ENCODE measurements at places on chromosomes 2 and 18.
A peak's percentile ranks its signal among the peaks of the same experiment; 100 is the strongest.

GRCh38 chr2:27185331-27186026 lies 26.4 kb upstream of the ATRAID start:
- DNase-seq: no peak

- no peak for DNase-seq
Observed at GRCh38 chr2:31127931-31128330, 10.3 kb downstream of the GALNT14 start.

- no peak for DNase-seq
Observed at GRCh38 chr2:168694866-168695265, 107.6 kb upstream of the NOSTRIN start.

- peak; percentile 77 for DNase-seq
Observed at GRCh38 chr2:28408764-28409599, 16.3 kb downstream of the FOSL2 start.

GRCh38 chr18:57621246-57621604 lies 411 bp downstream of the NARS1 start:
- peak; percentile 31 for DNase-seq

GRCh38 chr18:55790296-55790695 lies 202.3 kb upstream of the TCF4 start:
- no peak for DNase-seq

DNA sequence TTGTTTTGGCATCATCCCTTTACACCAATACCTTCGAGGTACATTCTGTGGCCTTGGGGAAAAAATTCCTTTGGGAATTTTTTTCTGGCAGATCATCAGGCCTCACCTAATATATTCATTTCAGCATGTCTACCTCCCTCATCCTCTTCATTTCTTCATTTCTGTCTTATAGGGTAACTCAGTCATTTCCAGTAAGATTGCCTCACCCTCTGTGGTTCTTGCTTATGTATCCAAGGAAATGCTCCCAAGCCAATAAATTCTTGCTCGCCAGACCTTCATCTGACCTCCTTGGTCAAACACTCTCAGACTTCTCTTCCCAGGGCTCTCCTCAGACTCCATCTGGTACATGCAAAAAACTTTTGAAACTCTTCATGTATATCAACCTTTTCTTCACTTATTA lies 265.6 kb downstream of the TMX3 start:
- DNase-seq: no peak

DNA sequence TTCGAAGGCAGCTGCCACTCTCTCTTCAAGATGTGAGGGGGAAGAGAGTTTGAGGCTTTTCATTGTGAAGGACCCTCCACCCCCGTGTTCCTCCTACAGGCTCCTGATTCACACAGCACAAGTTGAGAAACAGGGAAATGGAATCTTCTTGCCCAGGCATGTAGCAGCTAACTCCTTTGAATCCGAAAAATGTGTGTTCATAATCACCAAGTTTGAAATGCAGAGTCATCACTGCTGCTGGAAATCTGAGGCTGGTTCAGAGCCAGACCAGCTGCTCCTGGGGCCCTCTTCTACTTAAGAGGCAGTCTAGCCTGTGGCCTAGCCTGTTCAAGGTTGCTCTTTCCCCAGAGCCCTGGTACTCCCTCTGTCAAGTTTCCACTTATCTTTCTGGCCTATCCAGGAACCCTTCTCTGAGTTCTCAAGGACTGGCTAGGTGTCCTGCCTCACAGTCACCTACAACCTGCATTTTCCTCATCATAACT lies 166.4 kb downstream of the TMEM247 start:
- DNase-seq: no peak

DNA sequence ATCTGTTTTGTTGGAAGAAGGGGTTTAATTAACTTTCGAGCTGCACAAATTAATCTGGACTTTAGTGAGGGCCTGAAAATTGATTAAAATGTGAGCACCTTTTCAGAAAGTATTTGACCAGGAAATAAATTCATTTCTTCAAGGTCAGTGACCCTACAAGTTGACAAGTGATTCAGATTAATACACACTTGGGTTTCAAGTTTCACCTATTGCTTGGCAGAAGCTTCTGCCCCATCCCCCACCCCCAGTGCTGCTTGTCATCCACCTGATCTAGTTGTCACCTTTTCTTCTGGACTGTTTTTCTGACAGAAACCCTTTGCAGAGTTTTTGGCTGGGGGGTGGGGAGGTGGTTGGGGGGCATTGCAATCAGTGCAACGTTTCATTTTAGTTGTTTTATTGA lies 46.2 kb downstream of the RPRM start:
- DNase-seq: no peak

DNA sequence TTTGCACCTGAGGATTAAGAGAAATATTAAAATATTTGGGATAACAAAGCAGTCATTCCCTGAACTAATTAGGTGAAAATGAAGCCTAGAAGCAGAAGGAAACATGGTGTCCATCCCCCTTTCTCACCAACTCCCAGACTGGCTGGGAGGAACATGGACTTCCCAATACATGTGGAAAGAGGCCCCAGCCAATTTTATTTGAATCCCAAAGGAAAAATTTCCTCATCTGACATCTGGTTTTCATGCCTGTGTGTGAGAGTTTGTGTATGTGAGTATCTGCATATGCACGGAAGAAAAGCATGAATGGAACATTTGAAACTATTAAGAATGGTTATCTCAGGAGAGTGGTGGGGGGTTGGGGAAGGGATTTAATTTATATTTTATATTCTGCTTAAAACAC lies 84.3 kb downstream of the COPS8 start:
- no peak for DNase-seq

DNA sequence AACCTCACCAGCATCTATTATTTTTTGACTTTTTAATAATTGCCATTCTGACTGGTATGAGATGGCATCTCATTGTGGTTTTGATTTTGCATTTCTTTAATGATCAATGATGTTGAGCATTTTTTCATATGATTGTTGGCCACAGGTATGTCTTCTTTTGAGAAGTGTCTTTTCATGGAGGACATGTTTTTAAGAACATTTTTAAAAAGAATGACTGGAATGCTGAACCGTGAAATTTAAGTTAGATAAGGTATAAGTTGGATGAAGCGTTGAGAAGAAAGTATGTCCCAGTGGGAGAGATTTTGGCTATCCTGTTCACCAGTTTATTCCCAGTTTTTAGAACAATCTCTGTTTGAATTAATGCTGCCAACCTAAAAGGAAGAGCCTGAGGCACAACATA lies 365.9 kb downstream of the CELF4 start:
- DNase-seq: no peak

GRCh38 chr2:28717339-28717758 lies 34.3 kb upstream of the PPP1CB start:
- DNase-seq: no peak

- DNase-seq: no peak
Observed at GRCh38 chr2:212330263-212330662, 208.3 kb downstream of the ERBB4 start.

DNA sequence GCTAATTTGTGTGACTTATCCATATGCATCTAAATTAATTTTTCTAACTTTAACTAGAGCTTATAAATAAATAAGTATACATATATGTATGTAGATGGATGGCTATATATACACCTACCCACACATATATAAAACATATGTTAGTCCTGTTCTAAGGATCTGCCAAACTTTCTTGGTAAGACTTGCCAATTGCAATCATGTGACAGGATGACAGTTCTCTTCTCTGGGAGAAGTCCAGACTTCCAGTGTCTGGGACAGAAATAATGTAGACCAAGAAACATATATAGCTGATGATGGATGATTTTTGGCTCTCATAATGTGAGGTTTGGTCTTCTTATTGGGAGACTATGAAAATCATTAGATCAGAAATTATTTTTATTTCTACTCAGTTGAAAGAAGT lies 30.6 kb upstream of the NR4A2 start:
- no peak for DNase-seq

DNA sequence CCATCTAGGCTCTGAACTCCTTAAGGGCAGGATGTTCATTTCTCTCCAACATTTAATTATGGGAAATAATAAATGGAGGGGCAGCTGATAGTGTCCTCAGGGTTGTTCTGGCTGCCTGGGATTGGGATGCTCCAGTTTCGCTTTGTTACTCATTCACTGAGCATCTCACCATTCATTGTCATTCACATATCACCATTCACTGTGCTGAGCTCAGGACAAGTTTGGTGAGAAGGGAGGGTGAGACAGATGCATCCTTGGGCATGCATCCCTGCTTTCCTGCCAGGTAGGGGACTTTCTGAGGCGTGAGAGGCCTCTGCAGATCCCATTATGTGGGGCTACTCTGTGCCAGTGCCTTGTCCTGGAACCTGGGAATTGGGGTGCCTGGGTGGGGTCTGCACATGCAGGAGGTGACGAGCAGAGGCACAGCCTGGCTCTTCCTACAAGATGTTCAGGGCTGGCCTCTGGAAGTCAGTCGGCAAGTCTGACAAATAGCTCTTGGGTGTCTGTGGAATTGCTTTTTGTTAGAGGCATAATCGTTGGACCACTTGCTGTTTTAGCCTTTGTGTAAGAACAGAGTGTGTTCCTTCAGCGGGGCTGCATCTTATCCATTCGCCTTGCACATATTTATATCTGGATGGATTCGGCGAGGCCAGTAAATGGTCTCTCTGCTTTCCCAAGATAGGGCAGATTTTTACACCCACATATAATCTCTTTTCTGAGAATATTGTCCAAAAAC lies 323.2 kb upstream of the THSD7B start:
- no peak for DNase-seq

DNA sequence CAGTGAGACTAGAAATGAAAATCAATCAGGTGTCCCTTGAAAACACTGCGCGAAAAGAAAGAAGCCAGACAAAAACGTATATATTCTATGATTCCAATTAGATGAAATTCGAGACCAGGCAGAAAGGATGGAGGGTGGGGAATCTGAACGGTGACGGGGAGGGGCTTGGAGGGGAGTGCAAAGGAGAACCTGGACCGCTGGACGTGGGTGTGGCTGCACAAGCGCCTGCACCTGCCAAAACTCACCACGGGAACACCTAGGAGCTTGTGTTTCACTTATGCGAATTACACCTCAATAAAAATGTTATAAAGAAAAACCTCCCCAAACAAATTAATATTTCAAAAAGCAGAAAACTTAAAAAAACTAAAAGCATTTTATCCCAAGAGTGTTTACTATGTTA lies 21.9 kb downstream of the THAP4 start:
- DNase-seq: no peak

GRCh38 chr2:15832030-15832709 lies 108.2 kb upstream of the MYCN start:
- no peak for DNase-seq

- DNase-seq: no peak
Observed at GRCh38 chr18:80009661-80010550, 21.5 kb upstream of the TXNL4A start.

DNA sequence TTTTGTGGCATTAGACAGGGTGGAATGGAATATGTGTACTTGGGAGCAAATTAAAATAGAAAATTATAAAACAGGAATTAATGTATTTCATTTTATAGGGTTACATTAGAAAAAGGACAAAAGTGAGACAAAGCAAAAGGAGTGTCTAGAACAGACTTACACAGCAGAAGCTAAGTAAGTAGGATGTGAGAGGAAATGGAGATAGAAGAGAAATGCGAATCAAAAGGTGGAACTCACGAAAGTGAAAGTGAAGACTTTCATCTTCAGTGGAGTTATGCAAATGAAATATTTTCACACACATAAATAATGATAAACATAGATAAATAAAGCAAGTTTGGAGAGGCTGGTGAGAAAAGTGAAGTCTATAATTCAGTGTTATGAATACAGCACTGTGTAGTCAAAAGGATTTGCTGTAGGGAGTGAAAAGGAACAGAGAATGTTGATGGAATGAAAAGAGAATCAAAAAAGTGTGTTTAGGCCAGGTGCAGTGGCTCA lies 94.8 kb downstream of the DLGAP1 start:
- no peak for DNase-seq

- DNase-seq: no peak
Observed at GRCh38 chr2:48287976-48288375, 242.0 kb upstream of the STON1 start.

DNA sequence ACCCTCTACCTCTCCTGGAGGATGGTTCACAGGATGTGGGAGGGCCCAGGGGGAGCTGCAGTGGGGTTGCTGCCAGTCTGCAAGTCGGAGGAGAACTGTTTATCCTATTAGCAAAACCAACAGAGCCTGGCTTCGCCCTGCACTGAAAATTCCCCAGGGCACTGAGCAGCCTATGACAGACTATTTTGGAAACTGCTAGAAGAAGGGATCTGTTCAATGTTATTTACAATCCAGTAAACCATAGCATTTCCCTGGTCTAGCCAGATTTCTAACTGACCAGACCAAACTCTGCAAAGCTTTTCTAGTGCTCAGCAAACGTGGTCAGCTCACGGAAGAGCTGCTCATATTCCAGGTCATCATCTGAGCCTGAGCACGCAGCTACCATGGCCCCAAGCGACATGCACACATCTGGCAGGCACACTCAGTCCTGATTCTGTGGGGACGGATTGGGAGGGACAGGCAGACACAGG lies 64.8 kb upstream of the PID1 start:
- DNase-seq: no peak

DNA sequence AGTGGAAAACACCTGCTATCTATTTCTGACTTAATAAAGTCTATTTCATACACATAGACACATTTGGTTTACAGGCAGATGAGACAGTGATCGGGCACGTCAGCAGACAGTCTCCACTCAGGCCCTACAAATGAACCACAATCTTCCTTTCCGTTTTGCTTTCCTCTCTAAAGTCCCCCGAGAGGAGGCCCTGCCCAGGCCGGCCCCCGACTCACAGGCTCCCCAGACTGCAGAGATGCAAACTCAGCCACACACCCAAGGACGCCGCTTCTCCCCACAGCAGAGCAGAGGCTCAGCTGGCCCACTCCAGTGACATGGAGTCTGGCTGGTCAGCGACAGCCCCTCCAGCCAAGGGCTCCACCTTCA lies 9.3 kb upstream of the MTERF4 start:
- DNase-seq: no peak

GRCh38 chr18:8869696-8870095 lies 164.3 kb downstream of the MTCL1 start:
- DNase-seq: no peak

DNA sequence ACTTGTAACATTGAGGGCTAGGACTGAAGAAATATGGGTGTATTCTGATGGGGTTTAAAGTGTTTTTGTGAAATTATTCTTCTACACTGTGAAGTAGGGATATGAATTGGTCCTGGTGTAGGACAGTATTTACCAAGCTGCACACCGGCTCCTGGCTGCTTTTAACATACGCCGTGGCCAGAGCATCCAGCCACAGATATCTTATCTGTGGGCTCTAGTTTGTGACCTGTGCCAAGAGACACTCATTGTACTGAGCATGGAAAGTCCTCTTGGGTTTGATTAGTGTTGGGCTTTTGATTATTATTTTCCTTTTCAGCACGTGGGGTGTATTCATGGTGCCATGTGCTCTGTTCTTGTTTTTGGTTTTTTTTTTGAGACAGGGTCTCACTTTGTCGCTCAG lies 8.0 kb downstream of the USP39 start:
- DNase-seq: no peak

DNA sequence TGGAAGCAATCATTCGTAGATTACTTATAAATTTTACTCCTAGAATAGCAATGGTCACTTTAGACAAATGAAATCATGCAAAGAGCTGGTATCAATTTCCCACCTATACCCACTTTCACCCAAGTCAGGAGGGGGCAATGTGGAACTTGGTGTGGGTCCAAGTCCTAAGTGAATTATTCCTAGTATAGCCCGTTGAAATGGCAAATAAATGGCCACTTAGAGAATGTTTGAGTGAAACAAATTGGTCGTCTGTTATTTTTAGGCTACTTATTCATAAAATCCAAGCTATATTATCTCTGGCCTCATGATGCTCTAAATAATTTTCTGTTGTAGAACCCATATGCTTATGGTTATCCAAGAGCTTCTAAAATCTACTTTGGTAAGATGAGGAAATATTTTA lies 98.1 kb downstream of the MYO3B start:
- no peak for DNase-seq

All from stimulated activated CD4-positive, alpha-beta T cell treated with anti-CD3 and anti-CD28 coated beads, Interleukin-1b, Interleukin-23, amount 100 ng/mL, for 48 hours (primary cell).